ENCODE measurements at places on chromosomes 16 and 17.

- DNase-seq = no peak
These were observed 16.4 kb downstream of the KCNG4 start for GRCh38 chr16:84223456-84223855.

DNA sequence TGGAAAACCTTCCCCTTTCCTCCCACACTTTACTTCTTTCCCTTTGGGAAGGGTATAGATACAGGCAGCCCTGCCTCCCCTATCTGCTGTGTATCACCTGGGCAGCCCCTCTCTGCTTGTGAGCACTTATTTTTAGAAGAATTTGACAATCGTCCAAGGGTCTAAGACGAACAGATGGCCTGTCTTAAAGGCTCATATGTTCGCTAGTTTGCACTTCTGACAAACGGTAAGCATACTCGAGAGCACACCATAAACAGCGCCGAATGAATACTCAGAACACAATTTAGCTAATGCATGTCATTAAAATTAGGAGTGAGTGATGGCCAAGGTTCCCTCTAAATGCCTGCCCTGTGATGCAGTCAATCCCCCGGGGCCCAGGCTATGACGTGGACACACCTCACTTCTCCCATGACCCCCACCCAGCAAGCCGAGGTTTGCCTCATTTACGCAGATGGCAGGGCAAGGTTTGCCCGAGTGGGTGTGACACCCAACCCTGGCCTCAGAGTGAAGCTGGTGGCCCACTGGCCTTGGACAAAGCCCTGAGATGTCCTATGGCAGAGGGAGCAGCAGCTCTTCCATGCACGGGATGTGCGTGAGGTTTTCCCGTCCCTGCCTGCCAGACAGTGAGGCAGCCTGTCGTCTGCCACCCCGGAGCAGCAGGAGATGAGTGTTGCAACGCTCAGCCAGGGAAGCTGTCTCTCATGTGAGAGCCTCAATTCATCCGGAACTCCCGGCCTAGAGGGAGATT lies 125.2 kb downstream of the C16orf78 start:
- no peak for DNase-seq

DNA sequence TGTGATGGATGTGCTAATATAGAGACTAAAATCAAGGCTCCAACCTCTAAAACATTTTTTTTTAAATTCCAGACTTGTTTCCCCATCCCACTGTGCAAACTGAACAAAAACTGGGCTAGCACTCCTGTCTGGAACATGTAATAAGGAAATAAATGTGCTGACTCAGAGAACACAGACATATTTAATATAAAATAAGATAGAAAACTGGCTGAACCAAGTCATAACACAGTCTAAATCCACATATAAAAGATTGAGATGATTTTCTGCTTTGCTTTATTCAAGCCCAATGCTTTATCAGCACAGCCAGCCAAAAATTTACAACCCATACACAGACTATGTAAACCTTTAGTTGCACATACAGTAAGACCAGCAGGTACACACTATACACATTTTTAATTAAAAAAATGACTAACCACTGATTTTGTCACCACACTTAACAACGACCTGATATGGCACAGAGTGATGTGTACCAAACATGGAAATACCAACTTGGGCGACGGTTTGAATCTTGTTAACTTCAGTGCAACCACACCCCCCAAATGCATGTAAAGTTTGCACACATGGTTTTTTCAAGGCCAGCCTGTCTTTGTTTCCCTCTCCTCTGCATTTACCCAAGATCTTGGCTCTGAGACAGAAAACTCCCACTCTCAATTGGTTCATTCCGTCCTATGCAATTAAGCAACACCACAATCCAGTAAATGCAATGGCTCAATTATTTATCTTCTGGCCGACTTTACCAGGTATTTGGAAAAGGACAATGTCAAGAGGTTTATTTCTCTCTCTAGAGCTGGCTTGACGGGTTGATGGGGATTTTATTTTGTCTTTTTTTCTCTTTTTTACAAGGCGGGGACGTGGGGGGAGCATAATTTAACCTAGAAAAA lies 1.2 kb downstream of the STAT3 start:
- DNase-seq = no peak

- no peak for DNase-seq
These were observed 16.2 kb downstream of the SOCS3 start for GRCh38 chr17:78343543-78344201.

GRCh38 chr16:14248791-14249190 lies 177.7 kb downstream of the MRTFB start:
- DNase-seq = no peak

- DNase-seq = no peak
These were observed 17.0 kb downstream of the DUSP14 start for GRCh38 chr17:37506678-37507077.

GRCh38 chr17:70420861-70421445 lies 251.6 kb downstream of the KCNJ2 start:
- no peak for DNase-seq
